ENCODE measurements at places on chromosomes 4 and X.

GRCh38 chr4:173500841-173501591 is 29.0 kb downstream of the HAND2 start:
- no peak for DNase-seq

GRCh38 chr4:183898456-183898855 is 6.7 kb upstream of the STOX2 start:
- DNase-seq, result no peak

- no peak for DNase-seq
Observed at GRCh38 chr4:82705928-82706300, 92.7 kb downstream of the SCD5 start.

DNA sequence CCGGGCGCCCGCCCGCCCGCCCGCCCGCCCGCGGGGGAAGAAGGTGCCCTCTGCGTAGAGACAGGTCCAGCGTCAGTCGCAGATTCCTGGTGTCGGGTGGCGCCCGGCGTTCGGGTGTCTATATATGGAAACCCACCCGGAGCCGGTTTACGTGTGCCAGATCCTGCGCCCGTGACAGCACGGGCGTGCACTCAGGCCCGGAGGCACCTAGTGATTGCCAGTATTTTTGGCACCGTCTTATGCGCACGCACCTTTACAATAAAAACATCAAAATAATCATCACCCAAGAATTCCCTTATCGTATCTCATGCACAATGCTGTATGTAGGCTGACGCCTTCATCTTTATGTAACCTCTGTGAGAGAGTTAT is 519 bp downstream of the SLC25A4 start:
- peak; percentile 29 for DNase-seq

DNA sequence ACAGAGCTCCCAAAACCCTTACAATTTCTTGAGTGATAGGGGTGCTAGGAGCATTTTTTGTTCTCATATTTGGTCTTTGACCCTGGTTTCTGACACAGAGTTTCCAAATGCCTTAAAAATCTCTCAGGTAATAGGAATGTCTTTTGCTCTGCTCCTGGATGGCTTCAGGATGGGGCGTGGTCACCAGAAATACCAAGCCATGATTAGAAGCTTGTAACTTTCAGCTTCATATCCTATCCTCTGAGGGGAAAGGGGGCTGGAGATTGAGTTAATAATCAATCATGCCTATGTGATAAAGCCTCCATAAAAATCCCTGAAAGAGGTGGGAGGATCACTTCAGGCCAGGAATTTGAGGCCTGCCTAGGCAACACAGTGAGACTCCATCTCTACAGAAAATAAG is 34.6 kb upstream of the IL9R start:
- no peak for DNase-seq
